ENCODE measurements at places on chromosomes 6 and 20. TPM values are rescaled to one million over a fixed set of nuclear protein-coding genes. Genes with fewer than 3 reads are reported as not detected.

Gene C6orf47
- 15.5 TPM for total RNA-seq

Gene MKKS
- 44.5 TPM for total RNA-seq

Gene CDH4
- total RNA-seq = 25.0 TPM

Gene SNX21
- total RNA-seq = 13.9 TPM

Gene LGSN
- total RNA-seq = not detected

Gene RAD21L1
- total RNA-seq = not detected

Gene KCNK16
- not detected for total RNA-seq

Gene TSBP1
- not detected for total RNA-seq

Gene MAK
- not detected for total RNA-seq

Gene LY86
- total RNA-seq = not detected

Gene STMND1
- not detected for total RNA-seq

Gene EEF1A2
- 9.9 TPM for total RNA-seq

Gene VAPB
- 61.2 TPM for total RNA-seq

Gene EDN3
- total RNA-seq = not detected

Gene C6orf89
- 36.9 TPM for total RNA-seq

Gene SMIM29
- total RNA-seq = 25.7 TPM

Gene GJA10
- not detected for total RNA-seq

Gene FLOT1
- 73.7 TPM for total RNA-seq

Gene IL17F
- not detected for total RNA-seq

Gene HLA-DRA
- not detected for total RNA-seq

Gene COX4I2
- total RNA-seq = not detected

DNA sequence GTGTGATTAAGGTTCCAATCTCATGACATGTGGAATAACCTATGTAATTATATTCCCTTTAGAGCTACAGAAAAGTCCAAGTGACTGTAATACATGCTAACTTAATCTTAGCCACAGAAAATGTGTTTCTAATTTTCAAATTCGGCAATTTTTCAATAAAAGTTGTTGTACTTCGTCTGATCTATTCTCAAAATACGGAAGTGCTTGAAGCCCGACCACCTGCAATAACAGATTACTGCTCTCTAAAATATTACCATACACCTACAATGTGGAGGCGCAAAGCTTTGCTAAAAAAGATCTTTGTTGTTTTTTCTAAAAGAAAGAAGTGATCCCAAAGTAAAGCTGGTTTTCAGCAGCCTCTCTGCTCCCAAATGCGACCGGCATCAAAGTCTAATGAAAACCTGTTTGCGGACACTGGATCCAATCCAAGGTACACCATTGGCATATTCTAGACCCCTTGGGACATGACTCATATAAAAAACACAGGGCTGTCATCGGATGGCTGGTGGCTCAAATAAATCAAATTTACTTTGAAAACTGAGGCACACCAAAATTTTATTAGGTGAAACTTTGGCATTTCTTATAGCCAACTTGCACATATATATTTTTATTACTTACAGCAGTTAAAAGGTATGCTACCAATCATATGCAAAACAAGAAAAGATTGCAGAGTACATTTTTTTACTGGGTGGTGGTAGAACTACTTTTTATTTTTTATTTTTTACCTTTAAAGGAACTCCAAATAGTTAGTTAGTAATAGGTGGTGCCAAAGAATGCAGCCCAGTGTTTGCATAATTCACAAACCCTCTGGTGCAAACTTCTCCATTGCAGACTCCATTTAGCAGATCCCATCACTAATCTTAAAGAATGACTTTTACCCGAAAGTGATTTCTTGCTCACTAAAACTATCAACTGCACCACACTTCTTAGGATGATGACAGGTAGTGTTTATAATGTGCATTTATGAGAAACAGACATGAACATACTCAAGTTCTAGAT is 118.7 kb upstream of the TBX18 start:
- DNase-seq = peak; percentile 85

DNA sequence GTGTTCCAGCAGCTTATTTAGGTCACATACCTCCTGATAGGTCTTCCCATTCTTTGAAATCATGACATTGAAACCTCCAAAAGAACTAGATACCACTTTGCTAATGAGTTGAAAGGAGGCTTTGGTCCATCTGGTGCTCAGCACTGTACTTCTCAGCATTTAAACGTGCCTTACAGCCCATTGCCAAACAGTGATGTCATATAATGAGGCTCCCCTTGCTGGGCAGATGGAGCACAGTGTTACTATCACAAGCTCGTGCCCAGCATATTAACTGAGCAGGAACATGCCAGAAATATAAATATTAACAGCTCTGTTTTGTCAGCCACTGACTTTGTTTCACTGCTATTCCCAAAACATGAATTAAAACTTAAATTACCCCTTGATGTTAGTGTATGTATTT is 25.5 kb upstream of the MAPK13 start:
- no peak for DNase-seq

GRCh38 chr20:8670893-8671215 is 398.0 kb upstream of the PLCB4 start:
- peak; percentile 41 for DNase-seq

DNA sequence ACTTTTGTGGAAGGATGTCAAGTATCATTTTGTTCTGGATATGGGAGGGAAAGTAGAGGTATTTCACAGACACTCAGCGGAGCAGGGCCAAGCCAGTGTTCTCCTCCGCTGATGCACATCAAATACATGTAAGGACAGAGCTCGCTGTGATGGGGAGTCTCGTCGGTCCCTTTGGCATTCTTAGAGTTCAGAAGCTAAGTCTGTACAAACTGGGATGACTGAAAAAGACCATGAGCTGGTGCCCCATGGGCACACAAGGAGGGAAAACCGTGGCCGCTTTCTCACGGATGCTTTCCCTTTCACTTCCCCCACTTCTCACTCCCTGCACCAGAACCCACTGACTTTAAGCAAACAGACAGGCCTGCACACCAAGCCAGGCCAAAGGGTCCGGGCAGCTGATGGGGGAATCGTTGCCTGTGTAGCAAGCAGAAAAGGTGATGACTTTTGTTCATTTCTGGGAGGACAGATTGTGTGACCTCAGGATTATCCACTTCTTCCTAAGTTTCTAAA is 27.7 kb upstream of the MPC1 start:
- DNase-seq = no peak

- DNase-seq = no peak
Measured at GRCh38 chr6:167651318-167652041, 175.2 kb upstream of the AFDN start.

DNA sequence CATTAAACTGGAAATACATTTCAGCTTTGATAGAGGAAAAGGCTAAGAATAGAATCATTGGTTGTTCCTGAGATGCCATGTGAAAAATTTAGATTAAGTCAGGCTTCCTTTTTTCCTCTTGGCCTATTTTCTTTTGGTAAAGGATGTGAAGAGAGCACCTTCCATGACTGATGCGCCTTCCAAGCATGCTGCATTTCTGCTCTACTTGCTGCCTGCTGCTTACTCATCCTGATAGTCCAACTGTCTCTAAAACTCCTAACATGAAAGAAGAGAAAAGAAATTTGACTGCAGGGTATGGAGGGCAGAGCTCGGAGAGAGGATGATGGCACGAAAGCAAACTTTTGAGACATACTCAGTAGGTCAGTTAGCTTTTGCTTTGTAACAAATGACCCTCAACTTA is 28.8 kb downstream of the SNAP25 start:
- DNase-seq = no peak

- DNase-seq = no peak
Measured at GRCh38 chr20:10681494-10681893, 7.7 kb upstream of the JAG1 start.

GRCh38 chr6:111461860-111462259 is 21.2 kb downstream of the REV3L start:
- DNase-seq = no peak

GRCh38 chr6:111803804-111804203 is 69.4 kb downstream of the FYN start:
- DNase-seq = no peak

GRCh38 chr6:37741757-37742400 is 44.2 kb upstream of the MDGA1 start:
- peak; percentile 34 for DNase-seq

- peak; percentile 66 for DNase-seq
Measured at GRCh38 chr6:100001915-100002388, 7.9 kb upstream of the MCHR2 start.

DNA sequence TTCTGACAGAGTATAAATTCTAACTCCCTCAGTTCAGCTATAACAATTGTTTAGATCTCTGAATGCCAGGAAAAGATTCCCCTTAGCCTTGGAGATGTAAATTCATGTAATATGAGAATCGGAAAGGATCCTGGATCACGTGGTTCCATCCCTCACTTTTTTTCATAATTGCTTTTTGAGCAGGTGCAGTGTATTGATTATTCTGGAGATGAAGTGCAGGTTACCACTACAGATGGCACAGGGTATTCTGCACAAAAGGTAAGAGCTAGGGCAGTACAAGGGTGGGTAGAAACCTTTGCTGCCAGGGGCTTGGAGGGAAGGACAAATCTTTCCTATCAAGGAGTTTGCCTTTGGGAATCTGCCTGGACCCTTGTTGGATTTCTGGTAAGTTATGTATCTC is 52.7 kb downstream of the KDM1B start:
- no peak for DNase-seq

- no peak for DNase-seq
Measured at GRCh38 chr6:158999154-158999665, 792 bp downstream of the RSPH3 start.

- no peak for DNase-seq
Measured at GRCh38 chr6:4587171-4587570, 189.0 kb upstream of the CDYL start.

GRCh38 chr6:34350137-34350933 is 42.1 kb downstream of the NUDT3 start:
- DNase-seq = no peak

- DNase-seq = no peak
Measured at GRCh38 chr6:26240157-26241032, 124.6 kb upstream of the BTN3A2 start.

GRCh38 chr6:114151064-114151690 is 180.2 kb upstream of the HDAC2 start:
- DNase-seq = no peak

- DNase-seq = no peak
Measured at GRCh38 chr6:161413355-161413771, 139.5 kb upstream of the AGPAT4 start.

- DNase-seq = no peak
Measured at GRCh38 chr20:8601542-8601912, 467.4 kb upstream of the PLCB4 start.

DNA sequence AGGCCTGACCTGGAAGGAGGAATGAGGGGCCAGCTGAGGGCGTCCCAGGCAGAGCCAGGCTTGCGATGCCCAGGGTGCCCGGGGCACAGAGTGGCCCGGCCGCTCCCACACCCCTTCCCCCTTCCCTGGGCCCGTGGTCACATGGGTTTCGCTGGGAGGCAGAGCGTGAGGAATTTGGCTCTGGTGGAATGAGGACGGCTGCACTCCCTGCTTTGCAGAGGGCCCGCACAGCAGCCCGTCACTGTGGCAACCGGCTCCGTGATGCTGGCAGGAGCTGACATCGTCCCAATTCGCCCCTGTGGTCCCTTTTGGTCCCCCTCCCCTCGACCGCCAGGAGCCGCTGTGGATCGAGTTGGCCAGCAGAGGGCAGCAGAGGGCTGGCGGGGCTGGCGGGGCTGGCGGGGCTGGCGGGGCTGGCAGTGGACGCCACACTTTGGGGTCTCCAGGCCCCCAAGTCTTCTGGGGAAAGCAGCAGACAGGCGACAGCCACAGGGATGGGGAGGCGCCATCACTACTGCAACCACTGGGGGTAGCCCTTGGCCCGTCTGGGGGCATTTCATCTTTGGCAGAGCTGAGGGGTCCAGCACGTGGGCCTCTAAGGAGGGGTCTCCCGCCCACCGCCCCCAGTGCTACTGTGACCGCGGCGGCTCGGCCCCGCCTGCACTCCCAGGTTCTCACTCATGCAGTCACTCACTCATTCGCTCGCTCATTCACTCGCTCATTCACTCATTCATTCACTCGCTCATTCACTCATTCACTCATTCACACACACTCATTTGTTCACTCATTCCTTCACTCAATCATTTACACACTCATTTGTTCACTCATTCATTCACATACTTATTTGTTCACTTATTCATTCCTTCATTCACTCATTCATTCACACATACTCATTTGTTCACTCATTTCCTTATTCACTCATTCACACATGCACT is 49.7 kb upstream of the BHLHE23 start:
- peak; percentile 11 for DNase-seq

DNA sequence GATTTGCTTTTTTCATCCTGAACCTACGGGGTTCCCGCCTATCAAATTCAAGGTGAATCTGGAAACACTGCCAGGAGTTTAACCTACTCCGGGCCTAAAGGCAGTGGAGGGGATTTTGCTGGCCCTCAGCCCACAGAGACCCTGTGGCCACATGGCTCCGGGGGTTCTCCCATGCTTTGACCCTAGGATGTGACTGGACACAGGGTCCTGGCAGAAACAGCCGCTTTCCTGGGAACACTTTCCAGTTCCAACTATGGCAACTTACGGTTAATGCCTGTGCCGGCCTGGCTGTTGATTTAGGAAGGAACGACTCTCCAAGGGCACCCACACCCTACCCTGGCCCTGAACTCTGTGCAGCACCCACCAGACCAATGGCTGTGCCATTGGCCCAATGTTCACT is 141.7 kb upstream of the RPS6KA2 start:
- DNase-seq = no peak

- DNase-seq = peak; percentile 47
Measured at GRCh38 chr20:33915726-33916331, 77.9 kb upstream of the RALY start.

DNA sequence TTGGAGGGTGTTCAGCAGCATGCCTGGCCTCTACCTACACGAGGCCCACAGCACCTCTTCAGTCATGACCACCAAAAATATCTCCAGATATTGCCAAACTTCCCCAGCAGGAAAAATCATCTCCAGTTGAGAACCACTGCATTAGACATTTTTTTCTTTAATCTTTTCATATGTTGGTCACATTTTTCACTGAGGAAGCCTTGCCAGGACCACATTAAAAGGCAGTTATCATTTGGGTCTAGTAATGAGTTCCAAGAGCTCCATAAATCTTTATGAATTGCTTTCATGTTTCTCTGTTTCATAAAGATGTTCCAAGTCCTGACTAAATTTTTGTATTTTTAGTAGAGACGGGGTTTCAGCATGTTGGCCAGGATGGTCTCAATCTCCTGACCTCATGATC is 28.8 kb downstream of the MTRES1 start:
- DNase-seq = no peak

GRCh38 chr6:129212081-129212480 is 329.1 kb downstream of the LAMA2 start:
- no peak for DNase-seq

- peak; percentile 34 for DNase-seq
Measured at GRCh38 chr6:84074988-84075781, 41.6 kb downstream of the MRAP2 start.

DNA sequence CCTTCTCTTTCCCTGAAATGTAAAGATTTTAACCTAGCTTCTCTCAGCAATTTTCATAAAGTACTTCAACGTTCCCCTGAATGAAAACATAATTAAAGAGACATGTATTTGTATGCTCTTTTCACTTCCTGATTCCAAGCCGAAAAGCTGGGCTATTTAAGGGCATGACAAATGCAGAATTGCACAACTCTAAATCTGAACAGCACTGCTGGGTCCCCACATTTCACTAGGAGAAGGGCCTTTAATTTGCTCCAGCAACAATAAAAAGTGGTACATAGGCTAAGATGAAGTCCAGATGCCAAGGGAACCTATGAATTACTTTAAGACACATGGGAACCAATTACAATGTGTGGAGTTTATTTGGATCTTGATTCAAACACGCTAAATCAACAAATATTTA is 42.0 kb downstream of the IRAK1BP1 start:
- DNase-seq = peak; percentile 49

- DNase-seq = peak; percentile 82
Measured at GRCh38 chr6:2209226-2209809, 36.1 kb downstream of the GMDS start.

- no peak for DNase-seq
Measured at GRCh38 chr6:157380458-157380778, 572 bp upstream of the ZDHHC14 start.

- DNase-seq = no peak
Measured at GRCh38 chr6:128574402-128574801, 54.0 kb upstream of the PTPRK start.

Data from MCF 10A (cell line).